ENCODE measurements at places on chromosomes 3 and 15.

DNA sequence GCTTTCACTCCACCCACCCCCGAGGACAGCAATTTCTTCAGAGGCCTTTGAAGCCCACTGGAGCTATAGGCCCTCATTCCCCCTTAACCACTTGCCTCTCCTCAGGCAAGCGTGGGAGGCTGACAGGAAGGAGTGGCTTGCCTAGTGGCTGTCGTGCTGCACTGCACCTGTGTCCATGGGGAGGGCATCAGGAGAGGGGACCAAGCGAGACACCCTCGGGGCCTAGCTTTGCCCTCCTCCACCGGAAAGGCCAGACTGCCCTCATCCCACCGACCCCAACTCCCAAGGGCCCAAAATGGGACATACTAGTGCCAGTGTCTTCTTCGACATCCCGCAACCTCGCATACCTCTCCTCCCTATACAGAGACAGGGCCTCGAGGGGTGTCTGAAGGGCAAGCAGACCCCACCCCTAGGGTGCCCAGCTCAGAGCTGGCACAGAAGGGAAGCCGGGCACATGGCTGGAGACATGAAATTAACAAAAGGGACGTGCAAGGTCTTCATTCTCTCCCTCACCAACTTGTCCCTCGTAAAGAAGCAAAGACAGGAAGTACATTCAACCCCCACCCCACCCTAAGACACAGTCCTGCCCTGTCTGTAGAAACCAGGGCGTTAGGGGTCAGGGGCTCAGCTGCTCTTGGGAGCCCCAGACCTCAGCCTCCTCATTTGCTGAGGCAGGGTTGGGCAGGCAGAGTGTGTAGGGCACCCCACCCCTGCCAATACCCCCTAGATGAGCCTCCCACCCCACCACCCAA is 24.3 kb downstream of the VIPR1 start:
- no peak for DNase-seq

GRCh38 chr15:82371656-82372055 is 22.4 kb upstream of the GOLGA6L10 start:
- DNase-seq = no peak

- DNase-seq = no peak
These were observed 1.3 kb downstream of the CCR8 start for GRCh38 chr3:39330824-39331223.

DNA sequence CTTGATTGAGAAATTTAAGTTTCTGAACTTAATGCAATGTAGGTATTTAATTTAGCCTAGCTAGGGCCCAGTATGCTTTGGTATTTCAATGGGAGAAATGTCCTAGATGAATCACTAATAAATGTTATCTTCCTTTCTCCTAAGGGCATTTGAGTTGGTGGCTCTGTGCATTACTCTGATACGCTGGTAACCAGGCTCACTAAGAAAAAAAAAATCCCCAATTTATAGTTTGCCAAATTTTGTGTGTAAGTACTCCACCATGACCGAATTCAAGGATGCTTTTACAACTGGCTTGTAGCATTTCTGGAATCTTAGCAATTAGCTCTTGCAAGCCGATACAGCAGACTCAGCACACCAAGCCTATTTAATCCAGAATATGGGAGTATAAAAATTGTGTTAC is 94.6 kb upstream of the LPP start:
- DNase-seq = no peak

- no peak for DNase-seq
These were observed 181.0 kb upstream of the FEZF2 start for GRCh38 chr3:62554264-62554799.

GRCh38 chr15:92184679-92185230 is 208.9 kb upstream of the ST8SIA2 start:
- DNase-seq = no peak

DNA sequence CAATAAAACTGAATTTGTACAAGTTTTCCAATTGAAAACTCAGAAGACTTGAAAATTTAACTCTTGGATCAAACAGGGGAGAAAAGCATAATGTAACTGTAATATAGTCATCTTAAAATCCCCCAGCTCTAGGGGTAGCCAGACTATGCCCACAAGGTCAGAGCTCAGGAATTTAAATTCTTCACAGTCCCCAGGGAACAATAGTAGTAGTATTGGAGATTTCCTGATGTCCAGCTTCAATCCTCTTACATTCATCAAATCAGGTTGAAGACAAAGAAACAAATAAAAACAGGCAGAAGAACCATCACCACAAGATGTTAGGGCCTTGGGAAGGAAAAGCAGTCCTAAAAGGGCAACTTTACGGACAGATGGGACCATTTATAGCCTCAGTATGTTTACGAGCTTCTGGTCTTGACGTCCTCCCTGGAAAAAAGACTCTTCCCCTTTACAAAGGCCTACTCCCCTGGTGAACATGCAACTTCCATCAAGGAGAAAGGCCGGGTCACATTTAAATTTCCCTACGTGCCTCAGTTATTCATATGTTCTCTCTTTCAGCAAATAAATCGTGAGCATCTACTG is 96.8 kb downstream of the PLCH1 start:
- DNase-seq = no peak

GRCh38 chr3:53536282-53536681 is 41.9 kb downstream of the CACNA1D start:
- DNase-seq = no peak

DNA sequence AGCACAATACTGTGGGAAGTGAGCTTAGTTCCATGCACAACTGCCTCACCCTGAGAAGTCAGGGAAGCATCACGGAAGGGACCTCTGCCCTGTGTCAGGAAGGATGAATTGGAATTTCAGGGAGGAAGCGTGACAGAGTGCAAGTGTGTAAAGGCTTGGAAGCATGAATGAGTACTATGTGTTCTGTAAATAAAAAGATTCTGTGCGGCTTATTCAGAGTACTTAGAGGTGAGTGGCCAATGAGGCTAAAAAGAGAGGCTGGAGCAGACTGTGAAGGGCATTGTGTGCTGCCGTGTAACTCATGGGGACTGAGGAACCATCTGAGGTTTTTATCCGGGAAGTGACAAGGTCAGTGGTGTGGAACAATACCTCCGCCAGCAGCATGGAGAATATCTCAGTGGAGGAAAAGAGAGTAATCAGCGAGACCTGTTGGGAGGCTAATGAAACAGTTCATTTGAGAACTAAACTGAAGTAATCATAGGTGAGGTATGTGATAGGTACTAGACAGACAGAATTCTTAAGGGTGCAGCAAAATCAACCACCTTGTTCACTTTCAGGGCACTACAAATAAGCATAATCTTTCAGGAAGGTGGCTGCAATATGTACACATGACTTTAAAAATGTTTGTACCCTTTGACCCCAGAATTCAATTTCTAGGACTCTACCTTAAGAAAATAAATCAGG is 64.9 kb upstream of the SPRED1 start:
- no peak for DNase-seq

DNA sequence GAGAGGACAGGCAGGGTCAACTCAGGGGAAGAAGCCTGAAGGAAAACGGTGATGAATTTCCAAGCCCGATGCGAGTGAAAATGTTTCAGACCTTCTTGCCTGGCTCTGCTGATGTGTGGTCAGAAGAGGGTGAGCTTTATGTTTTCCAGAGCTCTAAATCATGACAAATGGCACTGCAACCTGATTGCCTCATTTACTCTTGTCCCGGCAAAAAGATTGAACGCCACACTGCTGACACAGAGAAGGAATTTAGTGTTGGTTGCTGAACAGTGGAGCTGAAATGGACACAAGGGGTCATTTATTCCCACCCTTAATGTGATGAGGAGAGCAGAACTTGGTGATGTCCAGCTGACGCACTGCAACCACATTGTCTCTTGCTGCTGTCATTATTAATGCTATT is 36.1 kb upstream of the GABRG3 start:
- no peak for DNase-seq

DNA sequence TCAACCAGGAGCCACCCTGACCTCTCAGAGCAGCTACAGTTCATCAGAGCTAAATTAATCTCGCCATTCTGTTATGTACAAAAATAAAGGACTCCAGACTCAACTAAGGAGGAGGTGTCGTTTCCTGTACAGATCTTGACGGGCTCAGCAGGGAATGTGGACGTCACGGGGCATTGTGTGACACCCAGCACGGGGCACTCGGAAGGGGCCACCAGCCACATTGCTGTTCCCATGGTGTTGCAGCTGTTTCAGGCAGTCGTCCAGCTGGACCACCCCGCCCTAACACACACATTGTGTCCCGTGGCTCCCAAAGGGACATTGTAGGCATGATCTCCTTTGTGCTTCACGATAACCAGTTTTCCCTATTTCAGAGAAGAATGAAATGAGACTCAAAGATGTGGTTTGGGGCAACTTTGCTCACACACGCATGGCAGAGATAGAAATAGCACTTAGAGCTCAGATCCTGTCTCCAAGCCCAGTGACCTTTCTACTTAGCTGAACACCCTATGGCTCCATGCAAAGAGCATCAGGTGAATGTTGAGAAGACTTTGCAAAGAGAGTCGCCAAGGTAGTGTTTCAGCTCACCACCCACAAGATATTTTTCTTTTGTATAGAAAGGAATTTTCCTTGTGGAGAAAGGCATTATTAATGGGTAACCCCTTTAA is 5.5 kb downstream of the SSUH2 start:
- no peak for DNase-seq

All from stimulated activated CD4-positive, alpha-beta T cell treated with anti-CD3 and anti-CD28 coated beads, TNF-alpha, amount 100 ng/mL, for 1 hour (primary cell).